ENCODE measurements at places on chromosomes 16 and 17.

DNA sequence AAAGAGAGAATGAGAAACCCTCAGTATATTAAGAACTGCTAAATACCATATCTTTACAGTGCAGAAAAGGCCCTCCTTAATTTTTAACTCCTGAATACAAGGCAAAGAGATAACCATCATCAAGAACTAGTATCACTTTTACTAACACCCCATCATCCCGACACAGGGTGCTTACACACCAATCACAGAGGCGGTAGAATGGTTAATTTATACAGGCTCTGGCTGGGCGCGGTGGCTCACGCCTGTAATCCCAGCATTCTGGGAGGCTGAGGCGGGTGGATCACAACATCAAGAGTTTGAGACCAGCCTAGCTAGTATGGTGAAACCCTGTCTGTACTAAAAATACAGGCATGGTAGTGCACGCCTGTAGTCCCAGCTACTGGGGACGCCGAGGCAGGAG lies 4.2 kb downstream of the PSMD12 start:
- no peak for DNase-seq

- no peak for DNase-seq
Measured at GRCh38 chr17:33725675-33726271, 432.7 kb upstream of the ASIC2 start.

- no peak for DNase-seq
Measured at GRCh38 chr16:12600536-12601256, 203.0 kb downstream of the CPPED1 start.

GRCh38 chr16:82146957-82147356 lies 23.1 kb downstream of the MPHOSPH6 start:
- no peak for DNase-seq

DNA sequence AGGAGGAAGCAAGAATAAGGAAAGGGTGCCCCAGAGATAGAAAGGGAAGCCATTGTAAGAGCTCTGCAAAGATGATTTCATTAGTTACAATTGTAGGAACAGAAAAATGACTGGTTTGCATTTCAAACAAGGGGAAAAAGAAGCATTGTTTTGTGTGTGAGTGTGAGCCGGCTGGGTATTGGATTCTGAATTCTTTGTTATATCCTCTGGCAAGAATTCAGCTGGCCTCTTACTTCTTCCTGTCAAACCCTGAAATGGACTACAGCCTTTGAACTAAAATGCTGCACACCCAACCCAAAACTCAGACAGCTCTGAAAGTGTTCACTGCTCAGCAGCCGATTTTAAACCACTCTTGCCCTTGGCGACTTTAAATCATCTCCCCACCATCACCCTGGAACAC lies 461.3 kb downstream of the PMP22 start:
- no peak for DNase-seq

DNA sequence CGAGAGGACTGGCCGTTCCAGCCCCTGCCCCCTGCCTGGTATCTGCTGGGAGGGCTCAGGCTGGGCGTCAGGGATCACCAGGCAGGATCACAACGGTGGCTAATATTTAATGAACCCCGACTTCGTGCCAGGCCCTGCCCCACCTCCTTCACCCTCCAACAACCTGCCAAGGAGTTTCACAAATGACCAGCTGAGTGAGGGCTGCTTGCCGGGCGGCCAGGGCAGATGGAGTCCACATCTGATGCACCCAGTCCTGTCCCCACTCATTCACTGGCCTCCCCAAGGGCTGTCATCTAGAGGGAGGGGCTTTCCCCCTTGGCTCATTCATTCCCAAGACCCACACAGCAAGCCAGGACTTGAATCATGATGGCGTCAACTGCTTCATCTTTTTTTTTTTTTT lies 17.5 kb downstream of the UBALD1 start:
- no peak for DNase-seq

DNA sequence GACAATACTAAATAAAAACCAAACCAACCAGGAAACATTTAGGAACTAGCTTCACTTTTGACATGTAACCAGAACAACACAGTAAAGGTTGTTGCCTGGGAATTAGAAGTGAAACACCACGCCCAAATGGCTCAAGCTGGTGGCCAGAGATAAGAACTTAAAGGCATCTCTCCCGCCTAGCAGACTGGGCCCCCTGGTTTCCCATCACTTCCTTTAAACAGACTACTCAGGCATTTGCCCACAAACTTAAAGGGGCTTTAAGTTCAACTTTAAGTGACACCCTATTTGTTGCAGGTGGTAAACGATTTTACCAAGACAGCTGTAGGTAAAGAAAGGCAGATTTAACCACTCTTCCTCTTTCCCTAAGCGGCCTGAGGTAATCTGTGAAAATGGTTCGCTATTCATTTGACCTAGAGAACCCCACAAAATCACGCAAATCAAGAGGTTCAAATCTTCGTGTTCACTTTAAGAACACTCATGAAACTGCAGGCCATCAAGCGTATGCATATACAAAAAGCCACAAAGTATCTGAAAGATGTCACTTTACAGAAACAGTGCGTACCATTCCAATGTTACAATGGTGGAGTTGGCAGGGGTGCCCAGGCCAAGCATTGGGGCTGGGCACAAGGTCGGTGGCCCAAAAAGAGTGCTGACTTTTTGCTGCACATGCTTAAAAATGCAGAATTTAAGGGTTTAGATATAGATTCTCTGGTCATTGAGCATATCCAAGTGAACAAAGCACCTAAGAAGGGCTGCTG lies 40.8 kb upstream of the BPTF start:
- DNase-seq = no peak

GRCh38 chr17:66397486-66397885 lies 95.1 kb downstream of the PRKCA start:
- no peak for DNase-seq

DNA sequence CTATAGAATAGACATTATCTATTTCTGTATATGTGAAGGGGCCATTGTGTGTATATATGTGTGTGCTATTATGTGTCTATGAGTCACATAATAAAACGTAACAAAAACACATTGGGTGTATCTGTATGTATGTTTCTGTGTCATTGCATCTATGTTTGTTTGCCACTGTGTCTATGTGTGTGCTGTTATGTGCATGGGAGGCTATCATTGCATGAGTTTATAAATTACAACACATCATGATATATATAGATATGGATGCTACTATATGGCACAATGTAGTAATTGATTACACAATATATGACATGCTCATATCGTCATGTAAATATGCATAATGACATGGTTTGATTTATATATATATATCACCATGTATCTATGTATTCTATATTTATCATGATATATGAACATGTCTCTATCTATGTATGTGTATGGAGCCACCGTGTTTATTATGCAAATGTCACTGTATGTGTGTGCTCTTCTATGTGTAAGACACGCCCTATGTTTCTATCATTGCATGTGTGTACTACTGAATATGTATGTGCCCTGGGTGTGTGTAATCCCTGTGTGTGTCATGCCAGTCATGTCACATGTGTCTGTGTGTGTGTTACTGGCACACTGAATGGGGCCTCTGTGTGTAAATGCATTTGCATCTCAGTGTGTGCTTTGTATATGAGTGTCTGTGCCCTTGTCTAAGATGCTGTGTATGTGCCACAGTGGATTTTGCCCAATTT lies 1.4 kb upstream of the TSPOAP1 start:
- DNase-seq = no peak

DNA sequence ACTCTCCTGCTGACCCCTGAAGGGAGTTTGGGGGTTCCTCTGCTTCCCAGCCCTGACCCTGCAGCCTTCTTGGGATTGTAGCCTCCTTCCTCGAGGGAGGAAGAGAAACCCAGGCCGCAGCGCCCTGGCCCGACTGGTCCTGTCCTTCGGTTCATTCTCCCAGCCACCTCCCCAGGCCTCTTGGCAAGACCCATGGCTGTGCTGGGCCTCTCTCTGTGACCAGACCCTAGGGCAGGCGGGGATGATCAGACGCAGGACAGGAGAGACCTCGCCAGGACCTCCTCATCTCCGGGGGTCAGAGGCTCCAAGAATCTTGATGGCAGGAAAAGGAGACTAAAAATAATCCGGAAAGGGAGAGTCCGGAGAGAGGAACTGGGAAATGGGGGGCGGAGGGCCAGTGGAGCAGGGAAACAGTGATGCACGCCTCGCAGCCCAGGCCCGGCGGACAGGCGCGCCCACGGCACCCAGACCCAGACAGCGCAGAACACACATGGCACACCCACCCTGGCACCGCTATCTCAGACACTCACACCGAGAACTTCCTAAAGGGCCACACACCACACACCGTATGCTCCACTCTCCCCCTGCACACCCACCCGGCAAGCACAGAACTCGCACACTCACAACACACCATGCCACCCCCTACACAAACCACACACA lies 1.2 kb downstream of the ARHGEF15 start:
- DNase-seq = no peak

- no peak for DNase-seq
Measured at GRCh38 chr16:2147378-2147777, 1.0 kb upstream of the RAB26 start.

DNA sequence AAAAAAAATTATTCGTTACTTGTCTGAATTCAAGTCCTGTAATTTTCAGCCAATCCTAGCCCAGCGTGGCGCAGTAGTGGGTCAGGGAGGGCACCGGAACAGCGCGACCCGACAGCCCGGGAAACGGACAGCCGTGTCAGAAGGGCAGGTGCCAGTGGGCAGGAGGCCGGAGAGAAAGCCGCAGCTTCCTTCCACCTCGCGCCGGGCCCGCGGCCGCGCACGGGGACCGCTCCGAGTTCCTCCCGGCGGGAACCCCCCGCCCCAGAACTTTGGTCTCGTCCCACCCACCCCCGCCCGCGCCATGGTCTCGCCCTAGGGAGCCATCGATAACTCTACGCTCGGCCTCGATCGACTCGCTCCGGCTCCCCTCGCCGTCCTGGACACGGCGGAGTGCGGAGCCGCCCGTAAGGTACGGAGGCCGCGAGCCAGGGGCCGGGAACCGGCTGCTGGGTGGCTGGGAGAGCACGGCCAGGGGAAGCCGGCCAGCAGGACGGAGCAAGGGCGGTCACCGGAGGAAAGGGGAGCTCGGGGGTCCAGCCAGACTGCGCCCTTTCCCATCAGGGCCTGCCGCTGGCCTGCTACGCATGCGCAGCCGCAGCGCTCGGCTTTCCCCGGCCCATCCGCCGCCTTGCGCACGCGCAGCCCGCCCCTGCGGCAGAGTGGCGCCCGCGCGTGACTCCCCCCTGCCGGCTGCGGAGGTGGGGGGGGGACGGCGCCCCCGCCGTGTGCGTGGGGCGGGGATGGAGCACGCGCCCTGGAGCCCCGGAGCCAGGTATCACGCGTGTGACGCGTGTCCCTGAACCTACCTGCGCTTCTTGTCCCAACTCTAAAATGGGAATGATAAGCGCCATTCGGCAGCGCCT lies at the start of gene MLST8:
TSS of gene MLST8 (plus strand) at position 351 of the 863 bp plus-strand sequence. CDS start 632 bp downstream, outside the sequence.
- DNase-seq = peak; percentile 87

DNA sequence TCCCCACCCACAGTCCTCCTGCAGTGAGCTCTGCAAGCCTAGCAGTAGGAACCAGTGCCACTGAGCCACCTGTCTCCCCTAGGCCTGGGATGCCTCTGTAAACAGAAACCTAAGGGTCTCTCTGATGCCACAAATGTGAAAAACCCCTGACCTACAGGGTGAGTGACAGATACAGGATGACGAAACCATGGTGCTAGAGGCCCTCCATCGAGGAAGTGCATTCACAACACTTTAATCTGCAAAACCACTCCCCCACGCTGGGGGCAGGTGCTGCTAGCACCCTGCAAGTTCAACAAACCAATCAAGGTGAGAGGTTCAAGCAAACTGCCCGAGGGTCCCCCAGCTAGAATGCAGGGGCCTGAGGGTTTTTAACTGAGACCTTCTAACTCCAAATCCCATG lies 59.5 kb downstream of the CDYL2 start:
- no peak for DNase-seq

DNA sequence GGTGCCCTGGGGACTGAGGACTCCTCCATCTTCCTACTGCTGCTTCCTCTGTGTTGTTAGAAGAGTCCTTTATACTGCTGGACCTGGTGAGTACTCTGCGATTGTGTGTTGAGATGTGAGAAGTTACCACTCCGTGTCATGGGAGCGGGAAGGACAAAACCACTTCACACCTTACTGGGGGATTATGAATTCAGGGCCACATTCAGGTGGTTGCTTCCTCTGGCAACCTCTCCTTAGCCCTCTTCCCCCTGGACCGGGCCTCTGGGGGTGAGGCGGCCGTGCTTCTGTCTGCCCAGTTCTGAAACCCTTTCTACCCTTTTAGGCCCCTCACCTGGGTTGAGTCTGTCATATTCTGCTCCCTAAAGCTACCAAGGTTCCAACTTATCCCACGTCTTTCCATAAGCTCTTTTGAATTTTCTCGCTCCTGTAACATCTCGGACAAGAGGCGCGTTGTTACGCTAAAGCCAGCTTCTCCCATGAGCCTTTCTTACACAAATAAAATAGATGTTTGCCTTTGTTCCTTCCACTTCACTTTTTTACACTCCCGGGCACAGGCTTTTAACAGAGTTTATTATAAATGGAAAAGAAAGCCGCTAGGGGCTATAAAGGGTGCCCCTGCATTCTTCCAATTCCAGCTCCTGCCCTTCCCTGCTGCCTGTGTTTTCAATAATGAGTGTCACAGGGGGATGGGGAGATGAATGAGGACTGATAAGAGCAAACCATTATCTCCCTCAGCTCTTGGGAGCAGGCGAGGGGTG lies 20.7 kb upstream of the CDH13 start:
- no peak for DNase-seq

GRCh38 chr17:81238490-81238814 lies 403 bp downstream of the TEPSIN start:
- no peak for DNase-seq

DNA sequence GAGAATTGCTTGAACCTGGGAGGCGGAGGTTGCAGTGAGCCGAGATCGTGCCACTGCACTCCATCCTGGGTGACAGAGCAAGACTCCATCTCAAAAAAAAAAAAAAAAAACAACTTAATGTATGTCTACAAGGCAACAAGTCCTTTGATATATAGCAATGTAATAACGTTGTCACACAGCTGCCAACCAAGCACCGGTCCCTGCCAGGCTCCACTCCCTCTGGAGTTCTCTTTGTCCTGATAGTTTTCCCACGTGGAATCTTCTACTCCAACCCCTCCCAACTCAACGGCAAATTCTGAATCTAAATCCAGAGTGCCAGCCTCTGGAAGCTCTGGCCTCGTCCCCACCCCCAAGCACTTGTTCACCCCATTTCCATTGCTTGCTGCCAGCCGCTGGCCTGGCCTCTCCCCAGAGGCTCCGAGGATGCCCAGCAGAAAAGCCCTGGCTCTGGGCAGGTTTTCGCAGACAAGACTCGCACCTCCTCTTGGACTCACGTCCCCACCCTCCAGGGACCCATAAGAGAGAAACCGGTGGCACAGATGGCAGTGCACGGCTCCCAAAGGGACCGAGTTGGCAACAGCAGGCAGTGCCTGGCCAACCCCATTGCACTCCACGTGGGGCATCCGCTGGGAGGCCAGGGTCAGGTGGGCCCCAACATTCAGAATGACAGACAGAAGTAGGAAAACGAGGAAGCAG lies 15.9 kb upstream of the CBX2 start:
- DNase-seq = no peak

- no peak for DNase-seq
Measured at GRCh38 chr17:78957128-78957527, 22.6 kb downstream of the LGALS3BP start.
